ENCODE measurements at places on chromosomes 1 and 21.

DNA sequence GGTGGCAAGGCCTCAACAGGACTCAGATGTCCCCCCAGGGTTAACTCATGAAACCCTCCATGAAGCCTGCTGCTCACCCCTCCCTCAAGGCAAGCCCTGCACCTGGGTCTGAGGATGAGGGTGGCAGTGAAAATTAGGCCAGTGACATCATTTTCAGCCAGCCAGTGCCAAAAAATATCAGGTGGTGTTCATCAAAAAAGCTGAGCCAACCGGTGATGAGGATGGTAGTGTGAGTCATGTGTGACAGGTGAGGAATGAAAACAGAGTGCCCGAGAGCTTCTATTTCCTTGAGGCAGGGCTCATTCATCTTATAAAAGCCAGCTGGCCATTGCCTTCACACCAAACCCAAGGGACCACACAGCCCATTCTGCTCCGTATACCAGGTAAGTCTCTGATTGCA is at the start of gene SPRR1A:
Gene SPRR1A, plus strand, starts transcription at position 339 of the 400 bp plus-strand sequence. CDS start 1,150 bp downstream, outside the sequence.
- DNase-seq: no peak

GRCh38 chr1:100400404-100400803 is 48.1 kb downstream of the CDC14A start:
- DNase-seq: peak; percentile 41

DNA sequence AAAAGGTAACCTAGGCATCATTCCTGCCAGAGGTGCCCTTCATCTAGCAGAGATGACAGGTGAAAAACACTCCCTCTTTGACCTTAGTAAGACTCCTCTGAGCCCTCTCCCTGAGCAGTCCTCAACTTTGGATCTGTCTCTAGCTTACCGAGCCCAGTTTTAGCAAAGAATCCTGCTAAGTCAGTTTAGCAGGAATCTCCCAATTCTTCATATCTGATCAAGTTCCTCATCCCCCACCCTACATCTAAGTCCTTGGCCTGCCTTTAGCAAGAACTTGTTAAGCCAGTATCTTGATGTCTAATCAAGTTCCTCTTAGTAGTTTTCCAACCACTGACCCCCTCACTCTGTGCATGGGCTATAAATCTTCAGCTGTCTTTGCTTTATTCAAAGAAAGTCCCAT is 235.6 kb downstream of the OMA1 start:
- no peak for DNase-seq

- DNase-seq: peak; percentile 57
These were observed 3.8 kb downstream of the FBXO2 start for GRCh38 chr1:11650331-11650991.

- no peak for DNase-seq
These were observed 25.5 kb downstream of the MT1HL1 start for GRCh38 chr1:236978740-236979139.

DNA sequence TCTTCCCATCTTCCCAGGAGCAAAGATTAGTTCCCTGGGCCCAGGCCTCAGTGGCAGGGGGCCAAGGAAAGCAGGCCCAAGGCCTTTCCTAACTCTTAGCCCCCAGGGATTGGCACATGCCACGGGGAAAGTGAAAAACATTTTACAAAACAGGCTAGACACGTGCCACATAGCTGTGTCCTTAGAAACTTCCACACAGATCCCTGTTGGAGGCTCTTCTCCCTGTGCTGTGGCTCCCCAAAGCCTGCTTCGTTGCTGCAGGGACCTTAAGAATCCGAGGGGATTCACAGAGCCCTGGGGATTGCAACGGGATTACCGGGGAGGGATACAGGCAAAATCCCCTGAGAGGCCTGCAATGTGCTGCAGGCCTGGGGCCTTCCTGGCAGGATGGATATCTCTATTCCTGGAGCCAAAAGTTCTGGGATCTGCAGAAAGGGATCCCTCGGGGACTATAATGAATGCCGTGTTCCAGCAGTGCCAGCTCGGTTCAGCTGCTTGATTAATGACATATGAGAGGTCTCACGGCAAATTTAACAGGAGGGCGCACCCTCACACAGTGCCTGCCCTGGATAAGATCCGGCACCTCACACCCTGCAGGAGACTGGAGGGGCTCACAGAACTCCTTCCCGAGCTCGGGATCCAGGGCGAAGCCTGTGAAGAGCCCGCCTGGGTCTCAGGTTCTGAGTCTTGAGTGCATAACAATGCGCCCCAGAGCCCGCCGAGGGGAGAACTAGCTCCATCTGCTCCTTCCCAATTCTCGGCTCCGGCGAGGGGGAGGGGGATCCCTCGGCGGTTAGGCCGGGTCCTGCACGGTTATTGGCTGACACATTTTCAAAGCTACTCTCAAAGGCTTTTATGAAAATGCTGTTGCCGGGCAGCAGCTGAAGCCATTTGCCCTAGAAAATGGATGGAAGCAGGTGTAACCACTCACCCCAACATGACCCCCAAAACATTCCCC is 15.3 kb upstream of the RGS8 start:
- DNase-seq: no peak

GRCh38 chr1:175842550-175842949 is 99.2 kb upstream of the TNR start:
- no peak for DNase-seq

GRCh38 chr21:25396135-25396711 is 211.1 kb downstream of the MRPL39 start:
- no peak for DNase-seq

DNA sequence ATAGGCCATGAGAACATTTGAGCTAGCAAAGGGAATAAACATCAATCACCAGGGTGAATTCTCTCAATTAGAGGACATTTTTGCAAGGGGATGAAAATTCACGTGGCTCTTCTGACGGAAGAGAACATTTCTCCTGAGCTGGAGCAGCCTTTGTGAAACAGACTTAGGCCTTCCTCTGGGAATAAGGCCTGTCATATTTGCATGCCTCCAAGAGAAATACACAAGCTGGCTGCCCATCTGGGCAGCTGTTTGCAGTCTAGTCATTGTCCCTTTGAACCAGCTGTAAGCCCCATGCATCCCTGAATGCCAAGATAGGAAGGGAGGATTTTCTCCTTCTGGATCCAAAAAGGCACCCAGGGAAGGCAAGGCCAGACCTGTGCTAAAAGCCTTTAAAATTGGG is 5.5 kb downstream of the LEMD1 start:
- DNase-seq: no peak

DNA sequence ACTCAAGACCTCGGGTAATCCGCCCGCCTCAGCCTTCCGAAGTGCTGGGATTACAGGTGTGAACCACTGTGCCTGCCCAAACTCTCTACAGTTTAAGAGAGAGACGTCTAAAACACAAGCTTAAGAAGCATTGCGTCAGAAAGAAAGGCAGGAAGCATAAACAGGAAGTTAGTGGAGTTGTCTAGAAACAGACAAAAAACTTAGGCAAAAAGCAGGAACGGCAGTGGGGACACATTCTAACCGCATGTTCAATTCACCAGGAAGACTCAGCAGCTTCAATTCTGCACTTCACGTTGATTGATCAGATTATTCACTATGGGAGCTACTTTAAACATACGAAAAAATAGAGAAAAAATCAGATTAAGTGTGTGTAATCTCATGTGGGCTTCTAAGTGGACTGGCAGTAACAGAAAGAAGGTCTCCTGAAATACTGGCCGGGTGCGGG is 7.4 kb downstream of the CFAP74 start:
- no peak for DNase-seq

- DNase-seq: no peak
These were observed 1.5 kb downstream of the ZBTB40 start for GRCh38 chr1:22453181-22453580.

GRCh38 chr1:22416555-22417454 is 34.8 kb upstream of the ZBTB40 start:
- peak; percentile 21 for DNase-seq

DNA sequence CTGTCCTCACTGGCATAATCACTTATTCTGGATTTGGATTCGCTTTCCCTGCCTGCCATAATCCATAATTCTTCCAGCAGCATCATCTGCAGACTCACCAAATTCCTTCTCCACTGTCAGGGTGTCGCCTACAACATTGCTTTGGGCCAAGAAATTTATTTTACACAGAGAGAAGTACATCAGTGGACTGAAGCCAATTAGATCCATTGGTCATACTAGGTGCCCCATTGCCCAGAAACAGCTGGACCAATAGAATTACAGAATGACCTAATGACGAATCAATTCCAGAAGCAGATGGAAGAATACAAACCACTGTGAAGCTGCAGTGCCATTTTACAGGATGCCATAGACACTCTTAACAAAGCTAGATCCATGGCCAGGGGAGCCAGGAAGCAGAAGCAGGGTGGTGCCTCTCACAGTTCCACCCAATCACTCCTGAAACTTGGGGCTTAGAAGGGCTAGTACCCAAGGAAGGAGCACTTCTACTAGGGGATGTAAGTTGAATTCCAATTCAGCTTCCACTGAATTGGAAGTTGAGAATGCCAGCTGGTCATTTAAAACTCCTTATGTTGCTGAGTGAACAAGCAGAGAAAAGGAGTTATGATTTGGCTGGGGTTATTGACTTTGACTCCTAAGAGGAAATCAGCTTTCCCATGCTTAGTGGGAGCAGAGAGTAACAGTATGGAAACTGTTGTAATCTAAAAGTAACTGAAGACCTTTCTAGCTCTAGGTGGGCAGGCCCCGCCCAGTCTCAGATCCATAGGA is 44.0 kb downstream of the EDN2 start:
- no peak for DNase-seq

DNA sequence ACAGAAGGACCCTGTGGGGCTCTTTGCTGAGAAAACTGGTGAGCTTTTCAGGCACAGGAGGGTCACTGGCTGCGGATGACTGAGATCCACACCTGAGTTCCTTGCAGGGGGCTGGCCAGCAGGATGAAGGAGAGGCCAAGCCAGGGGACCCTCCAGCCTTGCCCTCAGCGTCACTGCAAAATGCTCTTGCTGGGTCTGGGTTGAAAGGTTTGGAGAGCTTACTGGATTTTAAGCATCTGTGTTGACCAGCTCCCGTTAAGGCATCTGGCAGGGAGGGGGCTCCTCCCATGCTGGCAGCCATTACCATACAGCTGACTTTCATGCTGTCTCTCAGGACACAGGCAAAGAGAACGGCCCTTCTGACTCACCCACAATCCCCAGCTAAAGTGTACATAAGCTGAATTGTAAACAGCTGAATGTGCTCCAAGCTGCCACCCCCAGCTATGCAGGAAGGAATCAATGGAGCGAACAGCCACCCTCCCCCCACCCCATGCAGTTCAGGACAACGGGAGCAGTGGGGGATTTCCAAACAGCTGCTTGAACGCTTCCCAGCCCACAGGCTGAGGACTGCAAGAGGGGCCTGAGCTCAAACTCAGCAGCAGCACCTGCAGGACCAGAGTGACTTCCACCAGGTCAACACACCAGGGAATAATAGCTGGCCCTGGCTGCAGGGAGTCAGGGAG is 21.3 kb upstream of the A3GALT2 start:
- DNase-seq: no peak

- DNase-seq: no peak
These were observed 62.5 kb upstream of the DMRTB1 start for GRCh38 chr1:53396573-53397268.

DNA sequence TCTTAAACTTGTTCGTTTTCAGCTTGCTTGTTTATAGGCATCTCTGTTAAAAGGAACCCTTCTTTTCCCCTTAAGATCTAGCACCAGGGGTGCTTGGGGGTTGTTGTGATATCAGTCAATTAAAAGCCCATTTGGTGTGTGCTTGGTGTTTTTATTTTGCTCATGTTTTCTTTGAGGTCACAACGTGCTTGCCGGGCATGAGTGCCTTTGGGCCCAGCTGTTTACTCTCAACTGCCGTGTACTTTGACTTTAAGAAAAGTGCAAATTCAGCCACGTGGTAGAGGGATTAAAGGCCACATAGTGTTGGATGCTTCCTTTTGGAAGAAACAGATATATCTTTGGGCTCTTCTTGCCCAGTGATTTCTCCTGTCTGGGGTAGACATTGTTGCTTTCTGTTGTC is 10.5 kb downstream of the ARID1A start:
- DNase-seq: no peak

- DNase-seq: no peak
These were observed 89.0 kb downstream of the MACF1 start for GRCh38 chr1:39293375-39294070.

- no peak for DNase-seq
These were observed 54.2 kb downstream of the PTPRU start for GRCh38 chr1:29290414-29290985.

- DNase-seq: no peak
These were observed 29.1 kb upstream of the TADA1 start for GRCh38 chr1:166905136-166905535.

GRCh38 chr1:159088546-159089183 is 12.1 kb upstream of the AIM2 start:
- DNase-seq: no peak

DNA sequence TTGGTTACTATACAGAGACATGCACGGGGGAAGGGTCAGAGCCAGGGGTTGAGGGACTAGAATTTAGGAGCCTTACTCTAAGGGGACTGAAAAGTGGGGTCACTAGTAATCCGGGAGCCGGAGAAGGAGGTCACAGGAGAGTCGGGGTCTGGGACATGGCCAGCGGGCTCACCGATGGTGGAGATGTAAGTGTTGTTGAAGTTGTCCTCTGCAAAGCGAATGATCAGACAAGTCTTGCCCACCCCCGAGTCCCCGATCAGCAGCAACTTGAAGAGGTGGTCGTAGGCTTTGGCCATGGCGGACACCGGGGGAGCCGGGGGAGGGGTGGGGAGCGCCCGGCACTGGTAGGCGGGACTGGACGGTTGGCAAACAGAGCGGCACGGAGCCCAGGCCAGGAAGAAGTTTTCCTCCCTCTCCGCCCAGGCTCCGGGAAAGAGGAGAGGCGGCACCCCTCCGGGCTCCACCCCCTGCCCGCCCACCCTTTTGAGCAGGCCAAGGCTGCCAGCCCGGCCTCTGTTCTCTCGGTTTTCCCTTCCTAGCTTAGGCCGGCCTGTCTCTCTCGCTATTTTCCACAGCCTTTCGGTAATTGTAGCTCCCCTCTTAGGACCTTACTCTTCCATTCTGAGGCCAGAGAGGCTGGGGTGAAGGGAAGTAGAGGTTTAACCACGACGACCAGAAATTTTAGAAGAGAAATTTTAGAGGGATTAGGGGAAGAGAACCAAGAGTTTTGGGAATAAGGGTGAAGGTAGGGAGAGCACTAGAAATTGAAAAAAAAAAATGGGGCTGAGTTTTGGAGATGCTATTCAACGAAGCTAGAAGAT is at the start of gene RAB13:
Gene RAB13, minus strand, starts transcription at position 399 of the 821 bp plus-strand sequence. Its CDS starts 103 bp downstream, at position 296.
- no peak for DNase-seq

DNA sequence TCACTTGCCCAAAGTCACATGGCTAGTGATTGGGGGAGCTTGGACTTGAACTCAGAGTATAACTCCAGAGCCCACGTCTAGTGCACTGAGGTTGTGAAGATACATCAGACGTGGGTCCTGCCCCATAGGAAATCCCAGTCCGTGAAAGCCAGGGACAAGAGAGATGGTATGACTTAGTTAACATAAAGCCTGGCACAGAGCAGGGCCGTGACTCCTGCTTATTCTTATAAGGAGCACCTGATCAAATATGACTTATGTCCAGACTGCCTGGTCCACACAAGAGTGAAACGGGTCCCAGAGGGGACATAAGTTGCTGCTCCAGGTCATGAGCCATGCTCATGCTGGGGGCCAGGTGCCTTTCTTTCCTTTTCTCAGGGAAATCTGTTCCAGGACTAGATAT is 166.3 kb upstream of the USP24 start:
- DNase-seq: no peak

GRCh38 chr1:25737130-25737529 is 62.9 kb upstream of the SELENON start:
- DNase-seq: no peak

All from stimulated activated CD8-positive, alpha-beta memory T cell treated with anti-CD3 and anti-CD28 coated beads, Interleukin-4, amount 100 ng/mL, for 1 hour (primary cell).